ENCODE measurements at places on chromosomes 1 and 21.

- DNase-seq, result no peak
Measured at GRCh38 chr1:209661071-209661470, 8.8 kb upstream of the LAMB3 start.

GRCh38 chr1:167899253-167899681 is 14.7 kb downstream of the ADCY10 start:
- no peak for DNase-seq

DNA sequence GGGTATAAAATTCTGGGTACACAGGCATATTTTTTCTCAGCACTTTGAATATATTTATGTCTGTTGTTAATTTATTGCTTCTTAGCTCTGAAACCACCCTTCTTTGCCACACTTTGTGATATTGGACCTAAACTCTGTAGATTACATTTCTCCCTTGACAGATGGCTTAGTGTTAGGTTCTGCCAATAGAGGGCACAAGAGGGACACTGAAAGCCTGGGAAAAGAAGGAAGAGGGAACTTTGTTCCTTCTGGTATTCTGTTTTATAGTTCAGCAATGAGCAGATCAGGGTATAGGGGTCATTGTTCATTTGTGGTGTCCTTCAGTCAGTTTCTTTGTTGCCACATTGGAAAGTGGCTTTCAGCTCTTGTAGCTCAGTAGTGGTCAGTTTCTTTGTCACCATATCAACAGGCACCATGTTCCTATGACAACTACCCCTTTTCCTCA is 423.5 kb upstream of the PROX1 start:
- DNase-seq, result no peak

DNA sequence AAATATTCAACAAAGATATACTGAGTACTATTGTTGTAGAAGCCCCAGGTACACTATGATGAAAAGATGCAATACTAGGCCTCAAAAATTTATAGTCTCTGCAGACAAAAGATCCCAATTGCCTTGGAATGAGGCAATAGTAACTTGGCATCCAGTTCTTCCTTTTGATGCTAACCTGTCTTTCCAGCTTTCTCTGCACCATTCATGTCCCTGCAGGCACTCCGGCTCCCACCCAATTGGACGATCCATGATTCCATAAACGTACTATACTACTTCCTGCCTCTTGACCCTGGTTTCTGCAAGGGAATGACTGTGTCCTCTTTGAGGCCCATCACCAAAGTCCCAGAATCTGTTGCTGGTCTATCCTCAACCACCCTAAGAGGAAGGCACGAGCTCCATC is 8.0 kb upstream of the TAGLN2 start:
- no peak for DNase-seq

DNA sequence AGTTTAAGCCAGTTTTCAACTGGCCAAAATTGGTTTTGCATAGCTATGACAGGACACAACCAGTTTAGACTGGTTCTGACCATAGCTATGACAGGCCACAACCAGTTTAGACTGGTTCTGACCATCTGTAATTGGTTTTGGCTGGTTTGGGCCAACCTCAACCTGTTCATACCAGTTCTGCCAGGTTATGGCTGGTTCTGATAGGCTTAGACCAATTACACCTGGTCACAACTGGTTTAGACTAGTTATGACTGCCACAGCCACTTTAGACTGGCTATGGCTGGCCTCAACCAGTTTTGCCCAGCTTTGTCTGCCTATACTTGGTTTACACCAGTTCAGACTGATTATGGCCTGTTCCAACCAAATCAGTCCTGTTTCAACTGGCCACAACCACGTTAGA is 353.2 kb upstream of the CAMK1G start:
- DNase-seq, result no peak

GRCh38 chr1:154822233-154822632 is 47.8 kb downstream of the KCNN3 start:
- DNase-seq, result no peak

GRCh38 chr1:1348420-1349255 is 580 bp downstream of the DVL1 start:
- DNase-seq, result no peak

DNA sequence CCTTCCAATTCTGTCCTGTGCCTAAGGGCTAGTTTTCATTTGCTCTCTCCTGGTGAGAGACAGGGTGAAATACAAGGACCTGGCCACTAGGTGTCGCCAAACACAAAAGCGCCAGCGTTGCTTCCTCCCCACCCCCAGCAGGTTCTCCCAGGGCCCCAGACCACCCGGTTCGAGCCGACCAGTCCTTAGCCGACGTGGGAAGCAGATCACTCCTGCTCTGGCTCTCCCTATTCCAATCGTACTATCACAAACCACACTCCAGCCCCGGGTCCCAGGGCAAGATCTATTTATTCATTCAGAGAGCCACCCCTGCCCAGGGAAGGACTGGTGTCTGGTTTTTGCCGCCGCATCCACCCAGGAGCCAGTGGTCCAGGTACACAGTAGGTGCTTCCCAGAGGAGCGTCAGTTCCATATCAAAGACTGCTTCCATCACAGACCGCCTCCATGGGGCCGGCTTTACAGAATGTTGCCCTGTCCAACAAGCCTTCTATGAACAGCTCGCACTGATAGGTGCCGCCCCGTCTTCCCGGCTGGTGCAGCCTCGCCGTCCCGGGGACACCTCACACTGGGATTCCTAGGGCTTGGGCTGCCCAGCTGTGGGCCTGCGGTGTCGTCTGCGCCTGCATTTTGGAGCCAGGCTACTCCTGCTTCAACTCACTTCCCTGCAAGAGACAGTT is 35.0 kb downstream of the CTNNBIP1 start:
- DNase-seq, result peak; percentile 68

- no peak for DNase-seq
Measured at GRCh38 chr1:161179698-161180097, 2.4 kb upstream of the B4GALT3 start.

- DNase-seq, result no peak
Measured at GRCh38 chr1:204566583-204566955, 50.4 kb downstream of the MDM4 start.

DNA sequence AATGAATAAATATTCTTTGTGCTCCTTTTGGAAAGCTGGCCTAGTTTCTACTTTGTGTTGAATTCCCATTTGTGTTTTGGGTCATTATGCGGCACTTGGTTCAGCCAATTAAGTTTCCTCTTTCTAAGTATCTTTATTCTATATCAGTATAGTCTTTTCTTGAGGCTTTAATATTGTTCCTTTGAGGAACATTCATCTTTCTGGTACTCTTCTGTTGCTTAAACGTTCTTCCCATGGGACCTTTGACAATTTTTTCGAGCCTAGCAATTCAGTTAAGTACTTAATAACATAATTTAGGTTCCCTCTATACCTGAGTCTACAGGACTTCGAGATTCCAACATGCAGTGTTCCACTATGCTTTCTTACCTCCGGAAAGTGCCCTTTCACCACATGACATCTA is 24.9 kb downstream of the ZBTB40 start:
- no peak for DNase-seq

DNA sequence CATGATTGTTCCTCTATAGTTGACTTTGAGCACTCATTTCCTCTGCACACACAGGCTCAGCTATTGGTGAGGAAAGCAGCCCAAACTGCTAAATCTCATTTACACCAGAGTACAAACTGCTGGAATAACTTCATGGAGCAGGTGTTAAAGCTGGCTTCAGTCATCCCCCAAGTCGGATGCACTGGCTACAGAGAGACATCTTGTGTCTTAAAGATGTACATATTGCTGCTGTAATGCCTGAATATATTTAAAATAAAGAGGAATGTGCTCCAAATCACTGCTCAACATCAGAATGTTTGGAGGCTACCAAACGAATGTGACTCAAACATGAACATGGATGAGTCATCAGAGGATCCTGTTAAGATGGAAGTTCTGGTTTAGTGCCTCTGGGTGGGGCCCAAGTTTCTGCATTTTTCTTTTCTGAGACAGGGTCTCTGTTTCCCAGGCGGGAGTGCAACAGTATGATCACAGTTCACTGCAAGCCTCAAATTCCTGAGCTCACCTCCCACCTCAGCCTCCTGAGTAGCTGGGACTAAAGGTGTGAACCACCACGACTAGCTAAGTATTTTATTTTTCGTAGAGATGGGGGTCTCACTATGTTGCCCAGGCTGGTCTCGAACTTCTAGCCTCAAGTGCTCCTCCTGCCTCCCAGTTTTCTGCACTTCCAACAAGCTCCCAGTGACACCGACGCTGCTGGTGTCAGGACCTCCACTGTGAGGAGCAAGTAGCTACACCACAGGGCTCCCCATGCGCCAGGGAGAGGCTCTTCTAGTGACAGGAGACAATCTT is 79.0 kb upstream of the KRTAP19-8 start:
- no peak for DNase-seq

DNA sequence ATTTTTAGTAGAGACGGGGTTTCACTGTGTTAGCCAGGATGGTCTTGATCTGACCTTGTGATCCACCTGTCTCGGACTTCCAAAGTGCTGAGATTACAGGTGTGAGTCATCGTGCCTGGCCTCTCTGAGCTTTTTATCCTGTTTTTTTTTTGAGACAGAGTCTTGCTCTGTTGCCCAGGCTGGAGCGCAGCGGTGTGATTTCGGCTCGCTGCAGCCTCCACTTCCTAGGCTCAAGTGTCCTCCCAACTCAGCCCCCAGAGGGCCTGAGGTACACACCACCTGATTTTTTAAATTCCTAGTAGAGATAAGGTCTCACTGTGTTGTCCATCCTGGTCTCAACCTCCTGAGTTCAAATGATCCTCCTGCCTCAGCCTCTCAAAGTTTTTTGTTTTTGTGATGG is 20.4 kb downstream of the SESN2 start:
- DNase-seq, result no peak

- no peak for DNase-seq
Measured at GRCh38 chr1:179231923-179232322, 2.4 kb upstream of the ABL2 start.

- no peak for DNase-seq
Measured at GRCh38 chr1:111290104-111290503, 547 bp upstream of the CHIA start.

DNA sequence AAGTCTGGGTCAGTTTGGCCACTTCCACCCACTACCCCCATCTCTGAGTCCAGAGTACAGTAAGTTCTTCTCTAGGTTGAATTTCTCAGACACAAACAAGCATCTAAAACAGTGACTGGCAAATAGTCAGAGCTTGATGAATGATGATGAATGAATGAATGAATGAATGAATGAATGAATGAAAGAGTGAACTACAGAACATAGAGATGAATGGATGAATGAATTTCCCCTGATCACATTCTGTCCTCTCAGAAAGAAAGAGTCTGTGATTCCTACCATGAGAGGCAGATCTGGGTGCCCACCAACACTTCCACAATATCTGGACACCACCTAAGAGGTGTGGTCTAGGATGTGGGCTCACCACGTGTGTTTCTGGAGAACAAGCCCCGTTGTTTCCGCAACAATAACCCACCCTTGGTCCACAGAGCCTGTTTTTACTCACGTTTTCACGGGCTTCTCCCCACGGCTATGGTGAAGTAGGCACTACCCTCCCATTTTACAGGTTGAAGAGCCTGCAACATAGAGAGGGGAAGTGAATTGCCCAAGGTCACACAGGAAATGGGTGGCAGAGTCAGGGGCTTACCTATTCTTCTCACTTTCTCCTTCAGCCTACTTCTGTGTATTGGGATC is 40.2 kb upstream of the IFFO2 start:
- no peak for DNase-seq

DNA sequence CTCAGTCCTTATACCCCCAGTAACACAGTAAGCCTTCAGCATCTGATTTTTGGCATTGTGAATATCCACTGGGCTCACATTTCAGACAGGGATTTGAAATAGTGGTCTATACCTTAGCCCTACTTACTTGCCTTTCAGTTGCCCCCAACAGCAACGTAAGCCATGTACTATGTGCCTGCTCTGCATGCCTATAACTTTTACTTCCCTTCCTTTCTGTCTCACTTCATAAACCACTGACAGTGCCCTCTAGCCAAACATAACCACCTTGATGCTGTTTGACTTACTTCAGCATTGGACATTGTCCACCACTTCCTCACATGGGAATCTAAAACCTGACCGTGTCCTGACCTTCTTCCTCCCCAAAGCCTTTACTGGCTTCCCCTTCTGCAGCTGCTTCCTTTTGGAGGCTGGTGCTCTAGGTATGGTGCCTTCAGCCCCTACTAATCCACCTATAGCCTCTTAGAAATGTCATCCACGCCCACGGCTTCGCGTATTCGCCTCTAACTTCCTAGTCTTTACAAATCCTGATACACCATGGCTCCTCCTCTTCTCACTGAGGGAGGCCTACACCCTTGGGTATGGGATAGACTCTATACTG is 3.6 kb upstream of the ZNF672 start:
- no peak for DNase-seq

DNA sequence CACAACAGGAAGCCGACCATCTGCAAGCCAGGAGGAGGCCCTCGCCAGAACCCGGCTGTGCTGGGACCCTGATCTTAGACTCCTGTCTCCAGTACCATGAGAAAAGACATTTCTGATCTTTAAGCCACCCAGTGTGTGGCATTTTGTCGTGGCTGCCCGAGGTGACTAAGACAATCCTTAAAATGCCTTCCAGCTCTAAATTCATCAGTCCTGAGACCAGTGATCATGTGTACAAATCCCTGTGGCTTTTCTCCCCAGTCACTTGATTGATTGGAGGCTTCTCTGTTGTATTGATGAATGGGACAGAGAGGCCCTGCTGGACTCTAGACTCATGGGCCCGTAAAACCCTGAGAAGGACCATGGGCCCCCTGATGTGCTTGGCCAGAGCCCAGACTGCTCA is 36.1 kb downstream of the B3GALT5 start:
- DNase-seq, result no peak

DNA sequence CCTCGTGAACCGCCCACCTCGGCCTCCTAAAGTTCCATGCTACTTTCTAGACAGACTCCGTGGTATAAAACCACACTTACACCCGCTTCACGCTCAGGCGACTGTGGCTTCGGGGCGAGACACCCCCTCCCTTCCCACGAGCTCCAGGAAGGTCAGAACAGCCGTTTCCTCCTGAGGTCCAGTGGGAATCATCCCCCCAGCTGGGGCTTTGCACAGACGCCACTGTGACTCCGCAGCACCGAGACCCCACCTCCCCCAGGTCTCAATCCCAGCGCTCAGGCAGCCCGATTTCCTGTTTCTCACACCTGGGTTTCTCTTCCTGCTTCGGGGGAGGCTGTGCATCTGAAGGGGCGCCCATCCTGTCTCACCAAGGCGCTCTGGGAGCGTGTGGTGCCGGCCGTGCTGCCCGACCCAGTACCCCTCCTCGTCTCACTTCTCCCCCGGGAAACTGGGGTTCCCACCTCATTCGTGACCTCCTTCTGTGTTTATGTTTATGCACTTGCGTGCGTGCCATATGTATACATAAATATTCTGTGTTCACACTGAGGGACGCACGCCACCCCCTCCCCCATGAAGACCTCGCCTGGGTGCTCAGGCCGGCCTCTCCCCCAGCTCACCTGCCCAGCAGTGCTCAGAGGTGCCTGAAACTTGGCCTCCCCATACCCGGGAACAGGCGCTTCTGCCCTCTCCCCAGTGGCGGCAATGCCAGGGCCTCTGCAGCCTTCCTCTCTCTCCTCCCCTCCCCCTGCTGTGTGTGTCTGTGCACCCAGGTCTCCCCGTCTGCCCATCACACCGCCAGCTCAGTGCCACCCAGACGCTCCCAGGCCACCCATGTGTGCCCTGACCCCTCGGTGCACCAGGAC is 14.6 kb downstream of the SLC35E2B start:
- no peak for DNase-seq

All from C1 segment of cervical spinal cord (tissue), 14 donors.